ENCODE measurements at places on chromosomes 1 and 21.

- DNase-seq = no peak
Observed at GRCh38 chr1:223455470-223455869, 62.3 kb downstream of the CCDC185 start.

GRCh38 chr1:230599926-230600656 is 42.2 kb upstream of the COG2 start:
- DNase-seq = no peak

DNA sequence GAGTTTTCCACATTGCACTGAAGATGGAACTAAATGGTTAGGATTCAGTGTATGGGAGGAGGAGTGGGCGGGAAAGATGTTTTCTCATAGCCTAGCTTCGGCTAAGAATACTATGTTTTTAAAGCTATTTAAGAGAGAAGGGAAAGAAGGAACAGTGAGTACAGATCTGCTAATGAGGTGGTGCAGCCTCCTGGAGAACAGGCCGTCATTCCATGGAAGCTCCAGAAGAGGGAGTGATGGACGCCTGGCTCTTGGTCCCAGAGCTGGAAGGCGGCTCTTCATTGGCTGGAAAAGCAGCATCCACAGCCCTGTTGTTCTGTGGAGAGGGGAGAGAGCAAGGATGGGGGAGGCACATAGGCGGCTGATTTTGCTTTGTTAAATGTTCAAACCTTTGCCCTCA is 6.9 kb downstream of the CAMK1G start:
- DNase-seq = no peak

DNA sequence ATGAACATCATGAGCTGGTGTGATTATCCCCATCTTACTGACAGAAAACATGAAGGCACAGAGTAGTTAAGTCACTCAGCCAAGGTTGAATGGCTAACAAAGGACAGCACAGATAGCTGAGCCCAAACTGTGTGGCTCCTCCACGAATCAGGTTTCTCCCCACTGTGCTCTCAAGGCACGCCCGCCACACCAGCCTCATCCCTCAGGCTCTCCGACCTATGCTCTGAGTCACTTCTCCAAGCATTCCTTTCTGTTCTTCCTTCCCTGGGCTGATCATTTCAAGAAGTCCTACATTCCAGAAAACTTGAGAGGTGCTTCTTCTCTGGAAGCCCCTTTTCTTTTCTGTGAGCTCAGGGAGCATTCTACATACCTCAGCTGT is 25.3 kb upstream of the SDC3 start:
- DNase-seq = no peak

Data from activated CD4-positive, alpha-beta T cell treated with anti-CD3 and anti-CD28 coated beads for 1 hour (primary cell).